HL-60 (cell line): ENCODE measurements at places on chromosomes 5 and 9.

DNA sequence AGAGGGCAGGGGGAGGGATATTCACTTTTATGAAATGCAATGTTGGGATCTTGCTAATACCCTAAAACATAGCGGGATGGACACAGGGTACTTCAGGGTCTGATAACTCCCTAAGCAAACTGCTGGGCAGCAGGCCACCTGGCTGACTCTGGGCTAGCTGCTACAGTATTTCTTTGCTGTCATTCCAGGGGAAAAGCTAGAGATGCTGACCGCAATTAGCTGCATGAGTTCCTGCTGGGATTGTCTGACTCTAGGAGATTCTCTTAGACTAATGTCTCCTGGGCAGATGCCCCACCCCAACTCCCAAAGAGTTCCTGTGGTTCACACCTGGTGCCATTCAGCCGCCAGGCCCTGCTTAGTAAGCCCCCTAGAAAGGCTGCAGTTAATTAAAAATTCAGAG lies 69.9 kb downstream of the PSAT1 start:
- DNase-seq, result no peak

DNA sequence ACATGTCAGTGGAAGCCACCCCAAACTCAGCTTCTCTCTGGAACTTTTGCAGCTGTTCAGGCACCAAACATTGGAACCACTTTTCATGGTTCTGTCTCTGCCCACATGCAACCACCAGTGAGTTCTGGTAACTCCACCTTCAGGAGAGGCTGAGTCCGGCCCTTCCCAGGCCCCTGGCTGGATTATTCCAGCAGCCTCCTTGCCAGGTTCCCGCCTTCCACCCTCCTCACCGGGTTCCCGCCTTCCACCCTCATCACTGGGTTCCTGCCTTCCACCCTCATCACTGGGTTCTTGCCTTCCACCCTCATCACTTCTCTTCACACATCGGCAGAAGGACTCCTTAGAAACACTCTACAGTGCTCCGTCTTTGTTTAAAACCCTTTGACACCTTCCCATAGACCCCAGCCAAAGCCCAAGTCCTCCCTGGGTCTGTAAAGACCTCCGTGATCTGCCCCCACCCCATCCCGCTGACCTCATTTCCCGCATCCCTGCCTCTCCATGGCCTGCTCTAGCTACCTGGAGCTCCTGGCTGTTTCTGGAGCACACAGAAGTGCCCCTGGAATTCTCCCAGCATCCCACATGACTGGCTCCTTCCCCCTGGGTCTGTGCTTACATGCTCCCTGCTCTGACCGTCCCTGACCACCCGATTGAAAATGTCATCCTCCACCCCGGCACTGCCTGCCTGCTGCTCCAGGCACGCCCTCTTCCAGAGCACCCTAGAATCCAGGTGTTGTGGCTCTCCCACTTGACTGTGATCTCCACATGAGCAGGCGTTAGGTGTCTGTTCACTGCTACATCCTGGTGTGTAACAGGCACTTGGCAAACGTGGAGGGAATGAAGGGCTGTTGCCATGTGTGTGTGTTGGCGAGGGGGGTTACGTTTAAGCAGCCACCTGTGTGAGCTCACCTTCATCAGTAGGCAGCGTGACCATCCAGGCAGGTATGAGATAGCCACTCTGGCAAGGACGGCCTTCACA lies 17.7 kb downstream of the ROPN1L start:
- DNase-seq, result no peak

DNA sequence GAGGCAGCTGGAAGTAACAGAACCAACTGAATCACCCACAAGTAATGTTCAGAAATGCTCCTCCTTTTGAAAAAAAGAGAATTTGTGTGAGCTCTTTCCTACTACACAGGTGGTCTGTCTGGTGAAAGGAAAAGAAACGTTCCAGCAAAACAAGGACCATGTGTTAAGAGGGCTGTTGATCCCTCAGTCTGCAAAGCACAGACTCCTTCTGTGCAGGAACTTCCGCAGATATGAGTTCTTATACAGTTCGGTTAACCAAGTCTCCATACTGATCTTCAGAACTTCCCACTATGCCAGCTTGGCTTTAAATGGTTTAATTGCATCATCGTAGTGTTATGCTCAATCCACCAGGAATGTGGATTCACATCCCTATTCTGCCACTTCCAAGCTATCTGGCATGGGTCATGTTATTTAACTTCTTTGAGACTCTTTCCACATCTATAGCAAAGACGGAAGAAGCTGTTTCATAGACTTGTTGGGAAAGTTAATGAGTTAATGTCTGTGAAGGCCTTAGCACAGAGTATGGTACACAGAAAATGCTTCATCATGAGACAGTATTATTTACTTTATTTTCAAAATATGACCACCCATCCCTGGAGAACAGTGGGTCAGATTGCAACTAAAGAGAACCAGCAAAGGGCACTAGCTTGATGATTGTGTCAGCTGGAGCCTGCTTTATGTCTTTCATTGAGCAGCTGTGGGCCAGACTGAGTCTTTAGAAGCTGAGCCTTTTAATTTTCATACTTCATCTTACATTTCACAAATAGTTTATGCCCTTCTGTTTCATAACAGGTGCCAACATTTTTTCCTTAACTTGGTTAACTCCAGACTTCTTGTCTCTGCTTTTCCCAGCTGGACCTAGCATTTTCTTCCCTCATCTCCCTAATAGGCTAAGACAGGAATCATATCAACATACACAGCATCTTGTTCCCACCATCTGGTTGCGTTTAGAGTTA lies 89.9 kb downstream of the MAMDC2 start:
- no peak for DNase-seq

DNA sequence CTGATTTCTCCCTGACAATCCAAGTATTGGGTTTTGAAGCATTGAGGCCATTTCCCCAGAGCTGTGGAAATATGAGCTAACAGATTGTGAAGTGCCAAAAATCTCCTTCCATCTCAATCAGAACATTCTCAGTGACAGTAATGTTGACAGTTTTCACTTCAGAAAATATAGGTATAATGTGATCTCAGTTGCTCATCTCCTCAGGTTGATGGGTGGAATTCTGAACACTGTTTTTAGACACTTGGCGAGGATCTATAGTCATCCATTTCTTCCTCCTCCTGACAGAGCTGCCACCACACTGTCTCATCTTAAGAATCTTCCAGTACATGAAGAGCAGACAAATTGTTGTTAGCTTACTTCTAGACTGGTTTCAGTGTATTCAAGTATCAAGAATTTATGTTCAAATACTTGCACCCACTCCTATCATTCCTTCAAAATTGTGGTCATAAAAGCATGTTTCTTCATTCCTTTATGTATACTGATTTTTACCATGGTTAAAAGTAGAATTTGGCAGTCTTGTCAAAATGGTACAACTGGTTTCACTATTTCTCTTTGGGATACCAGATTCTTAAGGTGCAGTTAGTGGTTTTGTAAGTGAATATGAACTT lies 199.7 kb upstream of the TLE4 start:
- no peak for DNase-seq

DNA sequence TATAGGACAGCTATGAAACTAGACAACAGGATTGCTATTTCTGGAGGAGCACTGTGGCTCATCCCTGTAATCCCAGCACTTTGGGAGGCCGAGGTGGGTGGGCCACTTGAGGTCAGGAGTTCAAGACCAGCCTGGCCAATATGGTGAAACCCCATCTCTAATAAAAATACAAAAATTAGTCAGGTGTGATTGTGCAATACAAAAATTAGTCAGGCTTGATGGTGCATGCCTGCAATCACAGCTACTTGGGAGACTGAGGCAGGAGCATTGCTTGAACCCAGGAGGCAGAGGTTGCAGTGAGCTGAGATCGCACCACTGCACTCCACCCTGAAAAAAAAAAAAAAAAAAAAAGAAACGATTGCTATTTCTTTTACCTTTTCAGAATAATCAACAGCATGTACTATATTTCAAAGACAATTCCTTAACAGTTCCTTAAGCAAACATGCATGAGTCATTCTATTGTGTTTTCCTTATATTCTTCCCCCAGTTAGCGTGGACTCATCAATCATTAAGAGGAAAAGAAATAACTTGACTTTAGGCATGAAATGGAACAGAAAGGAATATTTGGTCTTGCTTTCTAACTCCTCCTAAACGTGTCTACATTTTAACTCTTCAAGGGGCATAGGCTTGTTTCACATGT lies 162.6 kb downstream of the TAF11L14 start:
- no peak for DNase-seq

GRCh38 chr9:90141723-90142122 lies 500.9 kb downstream of the DIRAS2 start:
- DNase-seq, result no peak

DNA sequence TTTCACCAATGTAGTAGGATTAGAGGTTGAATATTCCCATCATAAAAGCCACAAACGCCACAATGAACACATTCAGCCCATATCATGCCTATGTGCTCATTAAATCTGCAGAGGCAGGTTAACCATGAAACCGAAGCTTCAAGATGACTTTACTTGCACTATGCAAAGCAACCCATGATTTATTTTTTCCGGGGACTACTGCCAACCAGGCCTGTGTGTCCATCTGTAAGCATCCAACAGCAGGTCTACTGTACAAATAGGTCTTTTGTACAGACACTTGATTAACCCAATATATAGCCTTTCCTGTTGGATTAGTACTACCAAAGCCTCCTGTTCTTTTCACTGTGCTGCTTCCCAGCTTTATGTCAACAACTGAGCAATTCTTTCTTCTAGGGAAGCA lies 104.9 kb upstream of the CDH10 start:
- no peak for DNase-seq

DNA sequence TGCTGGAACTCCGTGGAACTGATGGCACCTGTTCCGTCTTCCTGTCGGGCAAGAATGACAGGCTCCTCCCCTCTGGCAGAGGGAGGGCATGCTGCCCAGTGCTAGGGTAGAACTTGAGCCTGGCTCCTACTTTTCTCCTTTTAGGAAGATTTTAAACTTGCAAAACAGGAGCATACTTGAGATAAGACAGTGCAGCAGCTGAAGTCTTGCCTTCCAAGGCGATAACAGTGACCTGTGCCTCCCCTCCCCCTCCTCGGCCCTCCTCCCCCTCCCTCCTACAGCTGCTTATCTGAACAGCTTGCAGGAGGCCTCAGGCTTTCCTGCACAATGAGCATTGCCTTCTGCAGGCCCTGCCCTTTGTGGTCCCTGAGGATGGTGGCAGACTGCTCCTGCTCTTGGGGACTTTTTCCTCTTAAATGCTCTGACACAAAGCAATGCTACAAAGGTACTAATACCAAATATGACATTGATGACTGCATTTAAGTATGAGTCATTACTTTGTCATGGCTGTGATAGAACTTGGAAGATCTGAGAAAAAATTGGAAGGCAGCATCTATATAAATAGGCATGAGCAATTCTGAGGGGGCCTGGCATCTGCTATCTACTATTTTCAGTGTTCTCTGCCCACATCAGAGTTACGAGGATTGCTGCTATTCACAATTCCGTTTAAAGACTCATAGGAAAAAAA lies 2.0 kb downstream of the GADD45G start:
- DNase-seq, result no peak

- no peak for DNase-seq
Observed at GRCh38 chr5:116448870-116449427, 125.7 kb downstream of the SEMA6A start.

- peak; percentile 73 for DNase-seq
Observed at GRCh38 chr9:35616681-35617459, 1.3 kb downstream of the CD72 start.

- no peak for DNase-seq
Observed at GRCh38 chr9:115972843-115973595, 180.6 kb upstream of the PAPPA start.

DNA sequence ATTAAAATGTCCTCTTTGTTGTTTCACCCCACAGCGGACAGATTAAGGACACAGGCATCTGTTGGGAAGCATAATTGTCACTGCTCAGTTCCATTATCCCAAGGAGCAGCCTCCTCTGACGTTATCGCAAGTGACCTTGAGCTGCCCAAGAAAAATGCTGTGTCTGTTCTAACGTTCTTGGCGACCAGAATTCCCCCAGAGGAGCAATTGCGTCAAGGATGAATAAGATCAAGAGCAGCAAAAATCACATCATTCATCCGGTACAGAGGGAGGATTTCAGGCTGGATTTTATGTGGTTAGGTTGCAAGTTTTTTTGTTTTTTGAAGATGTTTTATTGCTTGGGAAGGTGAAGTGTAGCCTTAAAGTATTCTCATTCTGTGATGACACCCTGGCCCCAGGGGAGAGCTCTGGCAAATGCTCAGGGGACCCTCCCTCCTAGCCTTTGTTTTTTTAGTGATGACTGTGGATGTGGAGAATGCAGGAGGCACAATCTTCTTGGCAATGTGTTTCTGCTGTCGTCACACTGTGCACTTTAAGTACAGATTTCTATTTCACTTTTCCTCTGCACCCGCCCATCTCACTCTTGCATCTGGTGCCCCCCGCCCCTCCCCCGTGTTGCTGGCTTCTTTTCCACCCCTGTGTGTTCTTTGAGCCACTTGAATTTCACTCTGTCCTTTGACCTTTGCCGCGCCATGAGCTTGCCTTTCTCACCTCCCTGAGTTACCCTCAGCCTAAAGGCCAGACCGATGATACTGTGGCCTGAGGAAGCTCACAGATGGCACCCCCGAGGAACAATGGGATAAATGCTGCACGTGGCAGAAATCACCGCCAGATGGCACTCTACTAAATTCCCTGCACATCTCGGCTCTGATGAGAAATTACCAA lies 308.5 kb downstream of the RAB3C start:
- DNase-seq, result peak; percentile 8

DNA sequence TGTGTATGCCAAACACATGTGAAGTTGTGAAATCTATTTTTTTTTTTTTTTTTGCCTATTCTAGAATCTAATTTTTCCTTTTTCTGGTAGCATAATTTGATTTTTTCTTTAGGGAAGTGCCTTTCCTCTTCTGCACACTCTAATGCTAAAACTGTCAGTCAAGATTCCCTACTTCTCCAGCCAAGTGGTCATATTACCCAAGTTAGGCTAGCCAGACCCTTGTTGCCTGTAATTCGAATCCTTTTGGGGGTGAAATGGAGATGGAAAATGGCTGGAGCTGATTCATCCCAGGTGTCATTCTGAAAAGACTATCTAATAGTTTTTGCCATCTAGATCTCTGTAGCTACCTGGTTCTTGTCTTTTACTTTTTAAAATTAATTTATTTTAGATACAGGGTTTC lies 24.8 kb upstream of the UBAP1 start:
- DNase-seq, result no peak

DNA sequence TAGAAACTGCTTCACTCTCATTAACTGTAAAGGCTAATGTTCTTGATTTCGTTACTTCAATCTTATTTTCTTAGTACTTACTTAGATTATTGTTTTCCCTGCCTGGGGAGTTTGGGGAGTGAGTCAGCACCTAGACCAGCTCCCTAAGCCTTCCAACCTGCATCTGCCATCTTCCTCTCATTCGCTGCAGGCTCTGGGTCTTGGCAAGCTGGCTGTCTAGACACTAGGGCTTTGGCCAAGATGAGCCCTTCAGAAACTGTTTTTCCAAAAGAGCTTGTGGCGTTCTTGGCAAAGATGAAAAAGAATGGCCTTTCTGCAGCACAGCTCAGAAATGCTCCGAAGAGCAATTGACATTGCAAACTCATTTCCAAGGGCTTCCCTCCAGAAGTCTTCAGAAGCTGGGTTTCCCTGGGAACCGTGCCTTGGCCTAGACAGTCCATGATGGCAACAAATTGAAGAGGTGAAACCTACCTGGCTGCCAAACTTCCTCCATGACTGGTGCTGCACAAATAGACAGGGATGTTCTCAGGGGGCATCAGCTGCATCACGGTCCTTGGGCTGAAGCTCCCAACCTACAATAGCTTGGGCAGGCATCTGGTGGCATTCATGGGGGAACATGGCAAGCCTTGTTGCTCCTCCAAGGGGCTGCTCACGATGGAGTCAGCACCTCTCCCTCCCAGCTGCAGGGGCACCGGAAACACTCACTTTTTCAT lies 76.6 kb downstream of the NSUN2 start:
- DNase-seq, result no peak
